ENCODE measurements at places on chromosomes 12 and 14.

DNA sequence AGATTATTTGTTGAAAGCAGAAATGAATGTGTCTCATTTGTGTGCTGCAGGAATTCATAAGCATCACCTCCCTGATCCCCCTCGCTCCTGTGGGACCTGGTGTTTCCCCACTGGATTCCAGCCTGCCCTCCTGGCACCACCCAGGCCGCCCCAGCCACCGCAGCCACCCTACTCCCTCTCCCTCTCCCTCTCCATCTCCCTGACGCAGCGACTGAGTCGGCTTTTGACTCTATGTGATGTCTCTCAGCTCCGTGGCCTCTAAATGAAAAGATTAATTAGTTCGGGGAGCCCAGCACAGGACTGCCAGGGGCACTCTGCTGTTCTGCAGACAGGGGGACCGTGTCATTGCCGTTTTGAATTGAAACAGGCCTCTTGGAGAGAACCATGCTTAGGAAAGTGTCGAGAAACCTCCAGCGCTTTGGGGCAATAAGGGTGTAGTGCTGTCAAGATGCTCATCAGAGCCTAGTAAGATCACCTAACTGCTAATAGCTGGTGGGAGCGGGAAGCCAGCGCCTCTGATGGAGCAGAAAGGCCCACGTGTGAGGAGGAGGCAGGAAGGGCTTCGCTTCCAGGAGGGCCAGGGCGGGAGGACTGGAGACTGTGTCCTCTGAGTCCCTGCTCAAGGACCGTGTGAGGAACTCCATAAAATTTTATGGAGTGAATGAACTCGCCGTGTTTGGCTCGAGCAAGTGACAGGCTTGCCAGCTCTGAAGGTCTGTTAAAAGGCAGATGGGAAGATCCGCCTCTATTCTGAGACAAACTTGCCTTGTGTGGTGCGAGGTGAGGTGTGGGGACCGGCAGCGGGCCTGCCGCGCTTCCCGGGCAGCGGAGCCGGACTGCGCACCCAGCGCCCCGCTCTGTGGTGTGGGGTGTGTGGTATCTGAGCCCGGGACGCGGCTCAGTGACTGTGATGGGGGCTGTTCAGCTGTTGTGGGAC, 157.4 kb upstream of the C14orf180 start:
- DNase-seq, result no peak

DNA sequence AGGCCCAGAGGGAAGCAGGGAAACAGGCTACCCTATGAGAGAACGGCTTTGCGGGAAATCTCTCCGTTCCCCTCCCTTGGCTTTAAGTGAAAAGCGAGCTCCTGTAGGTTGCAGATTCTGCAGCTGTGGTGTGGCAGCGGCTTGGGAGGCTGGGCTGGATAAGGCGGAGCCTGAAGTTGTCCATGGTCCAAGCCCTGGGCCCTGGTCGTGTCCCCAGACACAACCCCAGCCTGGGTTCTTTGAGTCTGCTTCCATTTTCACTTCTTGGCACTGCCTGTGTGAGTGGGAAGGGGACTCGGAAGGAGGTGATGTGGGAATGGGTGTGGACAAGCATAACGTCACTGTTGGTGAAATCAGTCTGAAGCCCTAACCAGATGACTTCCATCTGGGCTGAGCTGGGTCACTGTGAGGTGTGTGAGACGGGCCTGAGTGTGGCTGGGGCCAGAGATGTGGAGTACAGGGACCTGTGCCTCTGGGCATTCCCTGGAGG, 43.0 kb upstream of the CTDSP2 start:
- no peak for DNase-seq

GRCh38 chr14:99548871-99549515, 55.0 kb downstream of the CCDC85C start:
- no peak for DNase-seq

- no peak for DNase-seq
Observed at GRCh38 chr14:71237556-71237955, 330.3 kb downstream of the PCNX1 start.

DNA sequence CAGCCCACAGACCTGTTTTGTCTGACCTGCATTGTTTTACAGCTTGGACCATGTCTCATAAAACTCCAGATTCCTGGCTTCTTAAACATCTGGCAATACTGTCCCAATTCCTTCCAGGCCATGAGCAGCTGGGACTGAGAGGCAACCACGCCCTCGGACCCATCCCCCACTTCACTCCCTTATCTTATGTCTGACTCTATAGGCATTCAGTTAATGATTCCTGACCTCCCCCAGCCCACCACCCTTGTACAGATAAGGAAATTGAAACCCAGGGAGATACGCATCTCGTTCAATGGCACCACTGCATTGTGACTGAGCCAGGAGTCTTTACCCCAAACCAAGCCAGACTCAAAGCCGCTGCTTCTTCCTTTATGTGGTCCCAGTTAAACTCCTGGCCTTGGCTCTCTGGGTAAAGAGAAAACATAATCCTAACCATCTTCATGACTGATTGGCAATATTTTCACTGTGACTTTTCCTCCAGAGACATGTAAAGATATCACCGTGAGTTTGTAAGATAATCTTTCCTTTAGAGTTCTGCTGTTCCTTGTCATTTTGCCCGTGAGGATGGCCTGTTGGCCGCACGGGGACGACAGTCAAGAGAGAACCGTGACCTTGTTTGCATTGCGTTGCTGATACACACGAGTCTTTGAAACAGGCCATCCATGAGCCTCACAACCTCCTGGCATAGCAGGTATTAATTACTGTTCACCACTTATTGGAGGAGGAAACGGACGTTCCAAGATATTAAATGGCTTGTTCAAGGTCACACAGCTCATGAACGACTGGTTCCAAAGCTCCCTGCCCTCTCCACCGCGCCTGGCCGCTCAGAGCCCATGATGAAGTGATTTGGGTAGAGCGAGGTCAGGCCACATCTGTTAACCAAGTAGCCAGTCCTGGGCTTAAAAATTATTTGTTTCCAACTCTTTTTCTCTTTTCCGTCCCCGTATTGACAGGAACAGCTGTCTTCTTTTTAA, 39.4 kb downstream of the MAP1LC3B2 start:
- no peak for DNase-seq

GRCh38 chr12:93376436-93377251, 1.1 kb upstream of the NUDT4 start:
- no peak for DNase-seq

- DNase-seq, result no peak
Observed at GRCh38 chr12:121034616-121035305, 4.3 kb downstream of the OASL start.

All from activated gamma-delta T cell (primary cell).